ENCODE measurements at places on chromosomes 6 and 20.

GRCh38 chr20:22371843-22372242, 212.5 kb downstream of the FOXA2 start:
- no peak for DNase-seq

GRCh38 chr6:164200071-164200470, 785.6 kb downstream of the QKI start:
- DNase-seq: no peak

- no peak for DNase-seq
Measured at GRCh38 chr6:53647462-53648094, 18.0 kb downstream of the KLHL31 start.

DNA sequence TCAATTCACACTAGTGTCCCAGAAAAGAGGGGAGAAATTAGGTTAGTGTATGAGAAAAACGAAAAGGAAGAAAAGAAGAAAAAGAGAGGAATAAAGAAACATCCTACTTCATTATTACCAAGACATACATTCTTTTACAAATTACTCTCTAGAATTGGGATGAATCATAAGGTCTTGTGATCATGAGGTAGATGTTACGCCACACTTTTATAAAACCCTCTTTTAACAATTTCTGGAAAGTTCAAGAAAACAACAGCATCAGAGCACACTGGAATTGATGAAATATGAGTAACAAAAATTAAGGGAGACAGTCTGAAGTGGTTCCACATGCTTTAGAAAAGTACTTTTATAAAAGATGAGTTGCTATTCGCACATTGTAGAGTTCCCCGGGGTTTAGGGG, 32.6 kb upstream of the NRSN1 start:
- no peak for DNase-seq

GRCh38 chr20:18011951-18012645, 43.3 kb downstream of the MGME1 start:
- DNase-seq: no peak

DNA sequence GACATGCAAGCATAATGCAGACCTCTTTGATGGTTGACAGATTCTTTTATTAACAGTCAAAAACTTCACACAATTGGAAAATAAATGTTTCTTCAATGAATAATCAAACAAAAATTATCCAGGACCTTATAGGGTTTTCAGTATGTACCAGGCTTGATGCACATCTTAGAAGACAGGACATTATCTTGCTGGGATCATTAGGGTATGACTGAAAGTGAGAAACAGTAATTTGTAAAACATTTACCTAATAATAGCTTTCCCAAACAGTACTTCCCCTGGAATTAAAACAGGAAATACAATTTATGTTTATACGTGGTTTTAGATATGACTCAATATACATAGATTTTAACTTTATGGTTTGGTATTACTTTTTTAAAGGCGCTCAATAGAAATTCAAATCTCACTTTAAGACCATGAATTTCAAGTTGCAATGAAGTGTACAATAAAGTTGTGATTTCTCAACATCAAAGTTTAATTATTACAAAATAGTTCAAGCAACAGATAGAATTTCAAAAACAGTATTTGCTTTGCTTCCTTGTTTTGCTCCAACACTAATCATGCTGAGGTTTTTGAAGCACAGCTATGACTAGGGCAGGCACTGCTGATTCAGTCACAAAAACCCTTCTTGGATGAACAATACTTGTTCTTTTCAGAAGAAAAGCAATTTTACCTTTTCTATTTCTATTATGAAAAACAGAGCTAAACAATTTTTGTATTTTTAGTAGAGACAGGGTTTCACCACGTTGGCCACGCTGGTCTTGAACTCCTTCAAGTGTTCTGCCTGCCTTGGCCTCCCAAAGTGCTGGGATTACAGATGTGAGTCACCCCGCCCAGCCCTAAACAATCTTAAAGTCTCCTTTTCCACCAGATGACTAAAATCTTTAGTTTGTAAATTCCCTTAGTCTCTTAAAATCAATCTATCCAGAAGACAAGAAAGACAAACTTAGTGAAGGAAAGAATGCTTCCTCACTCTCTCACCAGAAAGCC, 13.7 kb downstream of the SOD2 start:
- DNase-seq: no peak
